ENCODE measurements at places on chromosomes 1 and 21. TPM values are rescaled to one million over a fixed set of nuclear protein-coding genes. Genes with fewer than 3 reads are reported as not detected.

DNA sequence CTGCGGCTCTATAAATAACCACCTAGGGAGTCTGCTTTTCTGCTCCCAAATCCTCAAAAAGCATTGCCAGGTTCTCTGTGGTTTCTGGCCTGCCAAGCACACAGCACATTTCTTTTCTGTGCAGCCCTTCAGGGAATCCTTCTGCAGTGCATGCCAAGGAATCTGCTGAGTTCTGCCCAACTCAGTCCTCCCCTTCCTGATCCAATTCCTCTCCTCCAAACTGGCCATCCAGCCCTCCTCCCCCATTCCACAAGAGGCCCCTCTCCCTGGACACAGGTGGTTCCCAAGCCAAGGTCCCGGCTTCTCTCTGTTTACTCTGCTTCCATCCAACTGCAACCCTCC lies 61.8 kb downstream of the HIVEP3 start:
- no peak for DNase-seq

DNA sequence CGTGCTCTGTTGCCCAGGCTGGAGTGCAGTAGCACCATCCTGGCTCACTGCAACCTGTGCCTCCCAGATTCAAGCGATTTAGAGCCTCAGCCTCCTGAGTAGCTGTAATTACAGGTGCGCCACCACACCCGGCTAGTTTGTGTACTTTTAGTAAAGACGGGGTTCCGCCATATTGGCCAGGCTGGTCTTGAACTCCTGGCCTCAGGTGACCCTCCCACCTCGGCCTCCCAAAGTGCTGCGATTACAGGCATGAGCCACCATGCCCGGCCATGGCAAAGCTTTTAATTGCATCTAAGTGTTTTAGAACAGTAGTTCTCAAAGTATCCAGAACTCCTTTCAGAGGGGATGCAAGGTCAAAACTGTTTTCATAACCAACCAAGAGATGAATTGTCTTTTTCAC lies 25.1 kb upstream of the IFNGR2 start:
- no peak for DNase-seq

GRCh38 chr1:17335821-17336710 lies 28.1 kb downstream of the PADI4 start:
- peak; percentile 71 for DNase-seq

- DNase-seq = no peak
These were observed 17.5 kb upstream of the TFF3 start for GRCh38 chr21:42332557-42333317.

The UBIAD1 gene
- total RNA-seq = 38.3 TPM

DNA sequence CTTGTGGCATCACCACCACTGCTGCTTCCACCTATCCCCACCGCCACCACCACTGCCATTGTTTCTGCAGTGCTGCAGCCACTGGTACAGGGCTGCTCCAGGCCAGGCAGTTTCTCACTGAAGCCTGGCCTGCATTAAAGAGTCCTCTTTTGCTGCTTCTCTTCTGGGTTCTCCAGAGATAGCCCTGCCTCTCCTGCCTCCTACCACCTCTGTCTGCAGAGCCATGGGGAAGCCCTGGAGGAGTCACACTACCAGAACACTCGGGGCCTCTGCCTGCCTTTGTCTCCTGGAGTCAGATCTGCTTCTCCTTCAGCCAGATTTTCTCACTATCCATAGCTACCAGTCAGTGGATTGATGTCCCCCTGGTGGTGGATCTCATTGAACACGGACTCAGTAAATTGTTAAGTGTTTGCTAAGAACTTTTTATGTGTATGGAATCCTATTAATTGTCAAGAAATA lies 37.7 kb upstream of the DDAH1 start:
- no peak for DNase-seq

DNA sequence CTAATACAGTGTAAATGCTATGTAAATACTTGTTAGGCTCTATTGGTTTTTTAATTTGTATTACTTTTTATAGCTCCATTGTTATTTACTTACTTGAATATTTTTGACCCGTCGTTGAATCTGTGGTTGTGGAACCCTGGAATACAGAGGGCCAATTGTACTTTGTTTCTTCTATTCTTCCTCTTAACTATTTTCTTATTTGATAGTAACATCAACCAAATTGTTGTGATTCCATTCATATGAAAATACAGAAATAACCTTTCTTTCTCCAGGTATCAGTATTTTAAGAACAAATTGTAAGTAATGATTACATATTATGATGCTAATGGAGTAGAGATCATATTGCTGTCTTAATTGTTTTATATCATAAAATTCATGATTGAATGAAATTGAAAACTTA lies 73.7 kb downstream of the FNBP1L start:
- no peak for DNase-seq

DNA sequence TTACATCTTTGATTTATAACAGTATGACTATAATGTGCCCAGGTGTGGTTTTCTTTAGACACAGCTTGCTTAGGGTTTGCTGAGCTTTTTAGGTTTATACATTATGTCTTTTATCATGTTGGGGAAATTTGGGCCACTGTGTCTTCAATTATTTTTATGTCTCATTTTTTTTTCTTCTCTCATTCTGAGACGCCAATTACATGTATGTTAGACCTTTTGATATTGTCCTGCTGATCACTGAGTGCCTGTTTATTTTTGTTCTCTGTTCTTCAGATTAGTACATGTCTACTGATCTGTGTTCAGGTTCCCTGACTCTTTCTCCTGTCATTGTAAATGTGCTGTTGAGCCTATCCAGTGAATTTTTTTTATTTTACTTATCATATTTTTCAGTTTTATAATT lies 36.1 kb downstream of the TNNT2 start:
- DNase-seq = no peak

DNA sequence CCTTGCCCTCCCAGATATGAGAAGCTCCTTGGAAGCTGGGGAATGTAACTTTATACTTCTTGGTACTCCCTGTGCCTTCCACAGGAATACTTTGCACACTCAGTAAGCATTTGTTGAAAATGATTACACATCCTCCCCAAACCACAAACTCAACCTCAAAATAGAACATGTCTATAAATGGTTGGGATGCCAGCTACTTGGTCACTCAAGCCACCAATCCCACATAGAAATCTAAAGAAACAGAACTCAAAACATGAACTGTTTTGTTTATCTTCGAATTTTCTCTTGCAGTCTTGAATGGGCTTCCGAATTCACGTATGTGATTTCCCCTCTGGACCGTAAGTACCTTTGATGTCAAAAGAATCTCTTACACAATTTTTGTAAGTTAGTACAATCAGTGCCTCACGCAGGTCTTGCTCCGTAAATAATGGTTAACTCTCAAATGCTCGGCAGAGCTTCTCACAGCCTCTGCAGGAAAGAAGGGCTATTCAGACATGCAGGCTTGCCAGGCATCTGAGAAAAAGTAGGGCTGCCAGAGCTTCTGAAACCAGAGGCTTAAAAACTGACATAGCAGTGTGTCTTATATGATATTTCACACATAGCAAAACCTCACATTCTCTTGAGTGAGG lies 26.9 kb downstream of the SORT1 start:
- DNase-seq = no peak

The GUCA2A gene
- total RNA-seq = not detected

The PRCC gene
- total RNA-seq = 88.9 TPM

DNA sequence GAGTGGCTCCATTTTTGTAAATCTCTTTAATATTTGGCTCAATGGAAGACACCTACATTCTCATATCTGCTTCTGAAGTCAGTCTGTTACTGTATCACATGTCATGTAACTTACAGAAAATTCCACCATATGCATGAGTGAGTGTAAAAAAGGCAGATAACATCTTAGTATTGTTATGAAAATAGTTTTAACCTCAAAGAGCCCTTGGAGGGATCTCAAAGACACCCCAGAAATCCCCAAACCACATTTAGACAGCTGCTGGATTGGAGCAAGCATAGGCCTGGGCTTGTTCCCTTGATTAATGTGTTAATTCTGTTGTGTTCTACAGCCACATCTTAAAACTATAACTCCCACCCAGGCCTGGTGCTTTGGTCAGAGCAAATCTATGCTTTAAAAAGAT lies 16.9 kb downstream of the MACO1 start:
- DNase-seq = no peak

DNA sequence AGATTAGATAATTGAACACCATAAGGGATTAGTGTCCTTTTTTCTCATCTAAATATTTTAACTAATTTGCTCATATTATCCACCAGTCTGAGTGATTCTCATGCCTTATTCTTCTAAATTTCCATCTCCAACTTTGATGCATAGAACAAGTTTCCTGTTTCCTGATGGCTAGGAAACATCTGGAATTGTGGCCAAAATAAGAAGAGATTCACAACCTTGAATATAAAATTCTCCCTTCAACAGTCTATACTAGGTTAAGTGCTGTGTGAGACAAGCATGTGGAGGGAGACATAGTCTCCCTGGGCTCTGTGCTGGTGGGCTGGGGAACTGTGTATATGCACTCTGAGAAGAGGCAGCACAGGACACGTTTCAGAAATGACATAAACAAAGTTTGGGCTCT lies 21.6 kb upstream of the ROR1 start:
- DNase-seq = no peak
